GM04504 (cell line): ENCODE measurements at places on chromosomes 12 and 14.

DNA sequence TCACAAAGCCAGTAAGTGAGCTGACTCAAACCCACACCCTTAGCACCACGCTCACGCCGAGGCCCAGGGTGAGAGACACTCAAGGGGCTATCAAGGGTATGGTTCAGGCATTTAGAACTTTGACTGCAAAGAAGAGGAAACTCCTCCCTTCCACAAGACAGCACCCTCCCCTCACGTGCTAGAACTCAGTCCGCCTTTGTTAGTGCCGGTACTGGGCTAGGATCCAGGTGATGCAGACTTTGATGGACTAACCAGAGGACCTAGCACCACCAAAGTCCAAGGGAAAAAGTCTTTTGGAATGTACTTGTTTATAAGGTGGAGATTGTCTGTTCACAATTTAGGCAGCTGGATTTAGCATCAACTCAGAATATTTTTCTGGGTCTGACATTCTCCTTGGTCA lies 33.7 kb downstream of the VWF start:
- DNase-seq: no peak

GRCh38 chr12:111440152-111440551 lies 34.4 kb downstream of the SH2B3 start:
- no peak for DNase-seq

DNA sequence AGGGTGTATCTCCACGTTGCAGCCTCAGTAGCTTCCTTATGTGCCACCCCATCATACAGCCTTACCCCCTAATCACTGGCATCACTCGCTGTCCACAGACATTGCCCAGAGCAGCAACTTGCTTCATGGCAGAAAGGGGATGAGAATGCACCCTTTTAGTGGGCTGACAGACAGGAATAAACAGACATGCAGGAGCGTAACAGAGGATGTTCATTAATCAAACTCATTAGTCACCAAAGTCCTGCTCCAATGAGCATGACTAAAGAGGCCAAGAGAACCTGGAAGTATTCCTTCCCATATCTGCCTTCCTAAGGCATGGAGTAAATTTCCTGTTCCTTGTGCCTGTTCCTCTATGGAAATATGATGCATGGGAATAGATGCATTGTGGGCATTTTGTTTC lies 197.0 kb downstream of the PHLDA1 start:
- no peak for DNase-seq

- DNase-seq: no peak
Measured at GRCh38 chr12:29728030-29728429, 55.7 kb downstream of the TMTC1 start.

- no peak for DNase-seq
Measured at GRCh38 chr14:44528180-44528579, 21.1 kb upstream of the FSCB start.

DNA sequence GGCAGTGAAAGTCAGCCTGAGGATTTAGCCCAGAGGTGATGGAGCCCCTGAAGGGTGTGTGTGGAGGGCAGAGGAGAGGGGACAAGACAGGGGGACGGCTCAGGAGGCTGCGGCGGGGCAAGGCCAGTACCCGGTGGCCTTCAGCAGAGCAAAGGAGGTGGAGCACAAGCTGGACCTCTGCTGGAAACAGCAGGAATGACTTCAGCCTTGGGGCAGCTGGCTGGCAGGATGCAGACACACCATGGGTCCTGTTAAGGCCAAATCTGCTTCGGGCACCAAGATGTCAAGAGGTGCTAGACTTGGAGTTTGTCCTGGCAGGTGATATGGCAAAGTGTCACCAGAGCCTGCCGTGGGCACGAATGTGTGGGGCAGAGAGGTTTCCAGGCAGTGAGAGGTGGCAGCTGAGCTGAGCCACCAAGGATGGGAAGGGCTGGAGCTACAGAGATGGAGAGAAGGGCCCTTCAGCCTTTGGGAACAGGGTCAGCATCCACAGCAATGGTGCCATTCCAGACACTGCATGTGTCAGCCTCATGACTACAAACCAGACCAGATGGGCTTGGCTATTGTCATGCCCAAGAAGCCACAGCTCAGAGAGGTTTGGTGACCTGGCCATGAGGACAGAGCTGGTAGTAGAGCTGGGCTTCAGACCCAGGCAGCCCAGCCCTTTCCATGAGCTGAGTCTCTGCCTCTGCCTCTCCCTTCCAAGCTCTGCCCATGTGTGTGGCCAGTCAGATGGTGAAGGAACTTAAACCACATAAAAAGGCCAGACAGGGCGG lies 91.9 kb downstream of the LGMN start:
- no peak for DNase-seq

GRCh38 chr14:72726444-72726843 lies 167.5 kb downstream of the DPF3 start:
- DNase-seq: no peak

DNA sequence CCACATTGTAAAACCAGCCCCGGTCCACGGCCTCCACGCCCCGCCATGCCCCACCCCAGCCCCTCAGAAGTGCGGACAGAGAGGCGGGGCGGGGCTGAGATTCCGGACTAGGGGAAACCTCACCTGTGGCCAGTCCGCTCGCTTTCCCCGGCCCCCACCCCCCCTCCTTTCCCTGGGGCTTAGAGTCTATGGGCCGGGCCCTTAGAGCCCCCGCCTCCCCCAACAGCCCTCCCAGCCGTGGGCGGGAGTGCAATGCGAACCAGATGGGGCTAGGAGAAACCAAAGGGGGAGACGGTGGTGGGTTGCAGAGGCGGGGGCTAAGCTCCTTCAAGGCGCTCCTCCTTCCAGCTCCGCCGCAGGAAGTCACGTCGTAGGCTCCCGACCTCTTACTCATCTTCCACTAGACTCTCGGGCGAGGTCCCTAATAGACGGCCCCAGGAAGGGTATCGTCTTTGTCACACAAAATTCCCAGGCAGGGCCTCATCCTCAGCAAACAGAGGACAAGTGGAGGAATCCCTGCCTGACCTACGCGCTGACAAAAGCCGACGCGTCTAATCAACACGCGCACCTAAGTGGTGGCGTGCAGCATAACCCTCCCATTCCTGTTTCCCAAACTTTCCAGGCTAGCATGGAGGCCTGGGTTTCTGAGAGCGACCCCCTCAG lies 1.1 kb upstream of the NAB2 start:
- DNase-seq: peak; percentile 85

GRCh38 chr12:107322063-107322462 lies 228.7 kb upstream of the CRY1 start:
- no peak for DNase-seq

DNA sequence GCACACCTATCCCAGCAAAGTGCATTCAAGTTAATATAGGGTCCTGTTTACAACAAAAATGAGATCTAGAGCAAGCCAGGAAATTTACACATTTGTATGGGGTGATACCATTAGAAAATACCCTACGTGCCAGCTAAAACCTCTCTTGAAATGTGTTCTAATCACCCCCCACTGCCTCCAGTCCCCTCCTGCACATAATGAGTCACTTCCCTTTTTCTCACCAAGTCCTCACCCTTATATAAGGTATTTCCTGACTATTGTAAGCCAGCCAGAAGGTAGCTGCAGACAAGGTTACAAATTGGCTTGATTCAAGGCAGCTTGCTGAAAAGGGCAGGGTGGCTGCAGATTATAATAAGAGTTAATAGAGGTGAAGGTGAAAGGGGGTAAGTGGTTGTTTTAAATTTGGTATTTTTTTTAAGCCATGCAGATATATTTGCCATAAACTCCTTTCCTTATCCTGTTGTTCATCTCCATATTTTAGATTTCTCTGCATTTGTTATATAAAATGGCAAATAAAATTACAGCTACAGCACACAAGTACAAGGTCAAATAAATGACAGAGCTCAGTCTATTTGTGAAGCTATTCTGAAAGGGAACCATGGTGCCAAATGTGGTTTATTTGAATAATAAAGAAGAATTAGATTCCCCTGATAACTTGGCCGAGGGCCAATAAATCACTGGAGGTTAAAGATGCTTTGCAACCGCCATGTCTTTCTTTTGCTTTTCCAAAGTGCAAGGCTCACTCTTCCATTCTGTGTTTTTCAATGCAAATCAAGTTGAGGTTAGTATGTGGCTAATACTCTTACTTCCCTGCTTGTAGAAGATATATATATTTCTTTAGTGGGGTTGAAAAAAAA lies 385.9 kb downstream of the EGLN3 start:
- DNase-seq: no peak

DNA sequence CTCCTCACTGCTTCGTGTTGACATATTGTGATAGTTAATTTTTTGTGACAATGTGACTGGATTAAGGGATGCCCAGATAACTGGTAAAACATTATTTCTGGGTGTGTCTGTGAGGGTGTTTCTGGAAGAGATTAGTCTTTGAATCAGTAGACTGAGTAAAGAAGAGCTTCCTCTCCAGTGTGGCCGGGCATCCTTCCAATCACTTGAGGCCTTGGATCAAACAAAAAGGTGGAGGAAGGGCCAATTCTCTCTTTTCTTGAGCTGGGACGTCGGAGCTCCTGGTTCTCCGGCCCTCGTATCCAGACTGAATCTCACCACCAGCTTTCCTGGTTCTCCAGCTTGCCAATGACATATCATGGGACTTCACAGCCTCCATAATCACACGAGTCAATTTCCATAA lies 240.4 kb downstream of the CHST11 start:
- DNase-seq: no peak

DNA sequence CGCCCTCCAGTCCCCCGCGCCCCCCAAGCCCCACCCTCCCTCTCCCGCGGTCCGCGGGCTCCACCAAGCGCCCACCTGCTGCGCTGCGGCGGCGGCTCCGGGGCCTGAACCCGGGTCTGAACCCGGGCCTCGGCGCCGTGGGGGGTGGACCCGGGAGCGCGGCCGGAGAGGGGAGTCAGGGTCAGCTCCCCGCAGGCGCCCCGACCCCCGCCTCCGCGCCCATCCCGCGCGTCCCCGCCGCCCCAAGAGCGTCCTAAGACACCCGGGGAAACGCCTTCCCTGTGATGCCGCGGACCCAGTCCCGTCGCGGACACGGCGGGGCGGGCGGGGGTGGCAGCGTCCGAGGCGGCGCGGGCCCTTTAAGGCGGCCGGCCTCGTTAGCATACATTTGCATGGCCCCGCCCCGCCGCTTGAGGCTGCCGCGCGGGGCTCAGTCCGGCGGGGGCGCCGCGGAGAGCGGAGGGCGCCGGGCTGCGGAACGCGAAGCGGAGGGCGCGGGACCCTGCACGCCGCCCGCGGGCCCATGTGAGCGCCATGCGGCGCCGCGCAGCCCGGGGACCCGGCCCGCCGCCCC lies at the start of gene MMP17:
TSS of gene MMP17 (plus strand) at position 433 of the 574 bp plus-strand sequence. CDS start at position 535, 102 bp downstream.
- DNase-seq: no peak

DNA sequence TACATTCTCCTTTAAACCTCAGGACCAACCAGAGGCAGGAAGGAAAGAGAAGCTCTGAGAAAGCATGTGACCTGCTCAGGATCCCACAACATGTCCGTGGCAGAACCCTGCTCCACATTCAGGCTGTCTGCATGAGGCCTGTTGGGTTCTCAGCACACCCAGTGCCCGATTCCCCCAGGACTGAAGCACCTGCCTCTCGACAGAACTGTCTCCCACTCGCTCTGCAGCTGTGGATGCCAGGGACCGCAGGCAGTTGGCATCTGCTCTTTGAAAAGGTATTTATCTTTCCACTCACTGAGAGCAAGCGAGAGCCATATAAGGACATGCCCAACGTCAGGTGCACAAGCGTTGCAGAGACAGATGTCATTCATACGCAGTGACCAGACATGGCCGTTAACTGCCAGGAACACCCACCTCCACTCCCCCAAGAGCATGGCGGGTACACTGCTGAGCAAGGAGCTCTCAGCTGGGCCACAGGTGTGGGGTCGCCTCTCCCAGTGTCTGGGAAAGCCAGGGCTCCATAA lies 18.9 kb downstream of the PITPNM2 start:
- DNase-seq: no peak

GRCh38 chr14:99532310-99532709 lies 51.1 kb downstream of the CCNK start:
- no peak for DNase-seq

DNA sequence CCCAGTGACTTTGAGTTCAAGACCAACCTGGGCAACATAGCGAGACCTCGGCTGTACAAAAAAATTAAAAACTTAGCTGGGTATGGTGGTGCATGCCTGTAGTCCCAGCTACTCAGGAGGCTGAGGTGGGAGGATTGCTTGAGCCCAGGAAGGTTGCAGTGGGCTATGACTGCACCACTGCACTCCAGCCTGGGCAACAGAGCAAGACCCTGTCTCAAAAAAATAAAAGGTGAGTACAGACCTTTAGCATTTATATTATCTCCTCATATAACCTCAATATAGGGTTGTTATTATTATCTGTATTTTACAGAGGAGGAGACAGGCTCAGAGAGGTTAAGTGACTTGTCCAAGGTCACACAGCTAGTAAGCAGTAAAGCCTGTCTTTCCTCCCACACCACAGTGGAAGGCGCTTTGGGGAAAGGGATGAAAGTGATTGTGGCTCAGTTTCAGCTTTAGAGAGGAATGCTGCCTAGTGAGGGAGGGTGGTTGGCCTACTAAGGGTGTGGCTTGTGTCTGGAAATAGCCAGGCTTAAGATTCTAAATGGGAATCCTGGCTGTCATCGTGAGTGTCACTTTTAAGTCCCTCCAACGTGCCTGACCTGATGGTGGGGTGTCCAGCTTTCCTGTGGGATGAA lies 7.2 kb downstream of the TPCN1 start:
- DNase-seq: no peak

DNA sequence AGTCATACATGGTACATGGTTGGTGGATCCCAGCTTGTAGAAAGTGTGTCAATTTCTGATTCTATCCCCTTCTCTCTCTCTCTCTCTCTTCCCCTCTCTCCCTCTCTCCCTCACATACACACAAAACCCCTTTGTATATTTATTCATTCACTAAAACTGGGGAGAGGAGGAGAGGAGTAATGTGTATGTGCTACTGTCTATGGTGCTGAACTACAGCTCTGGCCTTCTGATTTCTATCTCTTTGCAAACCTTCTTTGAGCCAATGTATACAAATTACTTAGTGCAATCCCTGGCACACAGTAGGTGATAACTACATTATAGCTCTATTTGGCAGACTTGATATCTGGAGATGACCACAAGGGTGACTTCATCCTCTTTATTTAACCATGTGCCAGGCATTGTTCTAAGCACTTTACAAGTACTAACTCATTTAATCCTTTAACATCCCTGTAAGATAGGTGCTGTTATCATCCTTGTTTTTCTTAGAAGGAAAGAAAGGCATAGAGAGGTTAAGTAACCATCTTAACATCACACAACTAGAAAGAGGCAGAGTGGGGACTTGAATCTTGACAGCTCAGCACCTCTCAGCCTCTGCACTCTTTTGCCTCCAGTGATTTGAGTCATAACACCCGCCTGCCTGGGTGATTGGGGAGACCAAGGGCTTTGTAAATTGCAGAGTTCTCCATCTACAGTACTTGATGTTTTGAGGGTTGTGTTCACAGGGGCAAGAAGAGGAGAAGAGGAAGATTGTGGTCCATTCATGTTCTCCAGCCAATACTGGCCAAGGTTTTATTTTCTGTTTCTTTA lies 21.3 kb downstream of the RPH3A start:
- no peak for DNase-seq

- DNase-seq: no peak
Measured at GRCh38 chr14:68977180-68977717, 1.9 kb downstream of the ACTN1 start.
